Pancreas (tissue), 10 donors: ENCODE measurements at places on chromosomes 4 and X. TPM values are rescaled to one million over a fixed set of nuclear protein-coding genes. Genes with fewer than 3 reads are reported as not detected.

NUDT11 gene
- 2.8 TPM for total RNA-seq

MAOA gene
- 26.3 TPM for total RNA-seq

TSPAN5 gene
- total RNA-seq = 0.67 TPM

ADD1 gene
- 87.4 TPM for total RNA-seq

ALB gene
- 872 TPM for total RNA-seq

INTS12 gene
- 8.4 TPM for total RNA-seq

HTN1 gene
- not detected for total RNA-seq

S100P gene
- not detected for total RNA-seq

- DNase-seq = no peak
Observed at GRCh38 chr4:17250591-17250990, 261.3 kb downstream of the QDPR start.

DNA sequence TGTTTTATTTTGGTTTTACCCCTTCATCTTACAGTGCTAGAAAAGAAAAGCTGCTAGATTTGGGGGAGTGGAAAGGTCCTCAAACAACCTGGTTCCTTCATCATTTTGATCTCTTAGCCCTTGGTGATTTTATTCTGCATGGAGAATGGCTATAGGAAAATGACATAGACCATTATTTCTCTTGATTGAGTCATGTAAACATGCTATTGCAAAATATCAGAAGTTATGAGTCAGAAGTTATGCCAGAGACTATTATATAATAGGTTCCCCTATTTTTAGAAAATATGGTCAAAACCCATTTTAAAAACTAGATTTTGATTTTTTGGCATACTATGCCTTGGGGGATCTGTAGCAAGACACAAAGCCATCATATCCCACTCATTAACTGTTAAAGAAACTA is 83.7 kb upstream of the FAM9C start:
- DNase-seq = no peak

DNA sequence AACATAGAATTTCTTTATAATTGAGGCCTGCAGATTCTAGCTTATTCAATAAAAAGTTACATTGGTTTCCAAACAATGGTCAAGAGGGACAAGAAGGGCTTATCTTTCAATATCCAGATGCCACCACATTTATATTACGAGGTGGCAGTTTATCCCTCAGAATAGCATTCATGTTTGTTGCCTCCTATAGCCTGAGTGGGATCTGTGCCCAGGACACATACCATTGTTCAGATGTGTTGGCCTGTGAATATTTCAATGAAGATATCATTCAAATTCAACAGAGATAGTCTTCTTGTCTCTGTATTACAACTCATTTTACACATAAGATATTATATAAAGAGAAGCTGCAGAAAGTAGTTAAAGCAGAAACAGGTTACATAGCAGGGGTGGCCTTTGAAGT is 20.5 kb downstream of the GLRB start:
- no peak for DNase-seq

DNA sequence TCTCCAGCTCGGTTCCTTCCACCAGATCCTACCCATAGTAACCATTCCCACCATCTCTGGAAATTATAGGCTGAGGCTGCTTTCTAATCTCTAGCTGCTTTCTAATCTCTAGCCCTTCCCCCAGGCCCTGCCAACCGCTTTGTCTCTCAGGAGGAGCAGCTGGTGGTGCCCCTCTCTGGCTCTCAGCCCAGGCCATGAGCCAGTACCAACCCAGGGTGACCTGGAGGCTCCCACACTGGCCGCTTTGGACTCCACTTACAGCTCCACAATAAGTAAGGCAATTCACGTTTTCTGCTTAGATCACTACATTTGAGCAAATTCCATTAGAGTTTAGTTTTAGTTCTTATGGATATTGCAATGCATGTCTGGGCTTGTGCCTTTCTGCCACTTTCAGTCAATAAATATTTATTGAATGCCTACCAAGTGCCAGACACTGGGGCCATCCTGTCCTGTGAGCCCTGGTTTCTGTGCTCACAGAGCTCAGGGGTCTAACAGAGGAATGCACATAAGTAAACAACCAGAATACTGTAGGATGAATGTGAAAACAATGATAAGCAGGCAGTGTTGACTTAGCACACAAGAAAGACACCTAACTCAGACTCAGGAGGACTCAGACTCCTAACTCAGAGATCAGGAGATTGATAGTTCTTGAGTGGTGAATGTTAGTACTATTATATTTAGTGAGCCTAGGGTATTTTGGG is 38.9 kb downstream of the SMC1A start:
- DNase-seq = no peak

GRCh38 chr4:48665555-48666186 is 114.4 kb downstream of the FRYL start:
- DNase-seq = no peak

GRCh38 chr4:56371426-56372220 is 15.7 kb downstream of the AASDH start:
- DNase-seq = no peak

DNA sequence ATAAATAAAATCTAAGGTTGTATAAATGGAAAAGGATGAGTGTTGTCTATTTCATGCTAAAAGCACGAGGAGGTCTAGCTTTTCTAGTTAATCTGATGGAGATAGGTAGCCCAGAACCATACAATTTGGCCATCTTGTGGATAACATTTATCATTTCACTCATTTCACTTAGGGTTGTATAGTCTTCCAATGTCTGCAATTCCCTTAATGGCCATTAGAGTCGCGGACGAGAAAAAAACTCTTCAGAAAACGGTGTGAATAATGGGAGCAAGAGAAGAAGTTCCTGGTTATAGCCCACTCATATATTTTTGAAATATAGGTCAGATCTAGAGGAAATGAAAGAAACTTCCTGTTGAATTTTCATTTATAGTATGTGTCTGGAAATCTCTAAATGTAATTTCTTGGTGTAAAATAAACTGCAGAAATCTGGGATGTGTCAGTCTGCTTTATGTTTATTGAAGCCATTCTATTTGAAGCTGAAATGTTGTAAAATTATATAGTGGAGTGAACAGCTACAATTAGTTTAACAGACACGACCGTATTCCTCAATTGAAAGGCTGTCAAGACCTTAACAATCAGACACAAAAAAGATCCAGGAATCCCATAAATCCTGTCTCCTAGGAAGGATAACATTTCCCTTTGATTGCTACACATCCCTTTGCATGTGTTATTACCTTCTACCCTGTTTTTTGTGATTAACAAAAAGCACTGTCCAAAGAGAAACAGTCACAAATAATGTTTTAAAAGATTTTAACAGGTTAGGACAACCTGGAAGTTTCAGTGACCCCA is 47.7 kb upstream of the MGST2 start:
- DNase-seq = no peak

DNA sequence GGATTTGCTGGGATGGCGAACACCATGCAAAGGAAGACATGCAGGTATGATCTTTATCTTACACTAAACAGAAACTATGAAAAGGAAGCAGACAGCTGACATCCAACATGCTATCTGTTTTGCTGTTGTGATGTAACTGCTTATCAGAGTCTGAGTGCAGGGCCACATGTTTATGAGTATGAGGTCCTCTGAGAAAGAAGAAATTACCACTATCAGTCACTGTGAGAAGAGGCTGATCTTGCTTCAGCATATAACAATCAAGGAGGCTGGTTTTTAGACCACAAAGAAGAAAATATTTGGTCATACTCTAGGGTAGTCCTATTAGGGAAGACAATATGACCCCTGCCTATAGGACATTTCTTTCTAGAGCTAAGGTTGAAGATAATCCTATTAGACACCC is 18.5 kb downstream of the CLGN start:
- DNase-seq = no peak

DNA sequence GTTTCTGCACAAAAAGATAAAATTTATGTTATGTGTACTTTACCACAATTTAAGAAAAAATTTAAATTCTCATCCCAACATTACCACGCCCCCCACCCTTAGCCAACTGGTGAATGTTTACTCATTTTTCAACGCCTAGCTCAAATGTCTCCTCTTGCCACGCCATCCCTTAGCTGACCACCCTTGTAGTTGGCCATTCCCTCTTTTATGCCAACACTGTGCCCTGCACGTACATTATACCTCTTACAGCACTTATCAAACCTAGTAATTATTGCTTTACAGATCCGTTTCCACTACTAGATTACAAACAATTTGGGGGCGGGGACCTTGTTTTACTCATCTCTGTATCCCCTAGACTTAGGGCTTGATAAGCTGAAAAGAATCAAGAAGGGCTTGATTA is 644 bp downstream of the ERCC6L start:
- no peak for DNase-seq

DNA sequence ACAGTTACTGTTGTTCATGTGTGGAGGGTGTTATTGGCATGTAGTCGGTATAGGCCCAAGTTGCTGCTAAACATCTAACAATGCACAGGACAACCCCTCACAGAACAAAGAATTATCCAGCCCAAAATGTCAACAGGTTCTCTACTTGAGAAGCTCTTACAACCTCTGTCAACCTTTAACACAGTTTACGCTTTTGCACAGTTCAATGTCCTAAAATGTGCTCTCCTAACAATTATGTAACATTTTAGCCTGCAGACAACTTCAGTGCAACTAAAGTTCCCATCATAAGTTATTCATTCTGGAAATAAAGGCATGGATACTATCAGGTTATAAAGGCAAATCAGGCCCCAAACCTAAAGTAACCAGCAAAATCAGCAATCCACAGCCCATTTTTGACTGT is 66.2 kb downstream of the ASB9 start:
- no peak for DNase-seq

- DNase-seq = no peak
Observed at GRCh38 chr4:122652379-122652778, 31.5 kb upstream of the IL21 start.

GRCh38 chrX:38890963-38891362 is 89.7 kb downstream of the MID1IP1 start:
- no peak for DNase-seq

GRCh38 chr4:106583567-106583966 is 215.0 kb upstream of the GIMD1 start:
- DNase-seq = no peak

GRCh38 chrX:127276326-127276725 is 456.8 kb downstream of the PRR32 start:
- DNase-seq = no peak

DNA sequence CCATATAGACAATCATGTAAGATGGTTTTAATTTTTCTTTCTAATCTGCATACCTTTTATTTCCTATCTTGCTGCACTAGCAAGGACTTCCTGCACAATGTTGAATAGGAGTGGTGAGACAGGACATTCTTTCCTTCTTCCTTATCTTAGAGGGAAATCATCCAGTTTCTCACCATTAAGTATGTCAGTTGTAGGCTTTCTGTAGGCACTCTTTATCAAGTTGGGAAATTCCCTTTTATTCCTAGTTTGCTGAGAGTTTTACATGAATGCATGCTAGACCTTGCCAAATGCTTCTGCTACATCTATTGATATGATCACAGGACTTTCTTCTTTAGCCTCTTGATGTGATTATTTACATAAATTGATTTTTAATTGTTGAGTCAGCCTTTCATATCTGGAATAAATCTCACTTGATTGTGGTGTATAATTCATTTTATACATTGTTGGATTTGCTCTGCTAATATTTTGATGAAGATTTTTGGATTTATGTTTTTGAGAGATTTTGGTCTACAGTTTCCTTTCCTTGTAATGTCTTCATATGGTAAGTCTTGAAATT is 23.8 kb downstream of the RNF175 start:
- no peak for DNase-seq

DNA sequence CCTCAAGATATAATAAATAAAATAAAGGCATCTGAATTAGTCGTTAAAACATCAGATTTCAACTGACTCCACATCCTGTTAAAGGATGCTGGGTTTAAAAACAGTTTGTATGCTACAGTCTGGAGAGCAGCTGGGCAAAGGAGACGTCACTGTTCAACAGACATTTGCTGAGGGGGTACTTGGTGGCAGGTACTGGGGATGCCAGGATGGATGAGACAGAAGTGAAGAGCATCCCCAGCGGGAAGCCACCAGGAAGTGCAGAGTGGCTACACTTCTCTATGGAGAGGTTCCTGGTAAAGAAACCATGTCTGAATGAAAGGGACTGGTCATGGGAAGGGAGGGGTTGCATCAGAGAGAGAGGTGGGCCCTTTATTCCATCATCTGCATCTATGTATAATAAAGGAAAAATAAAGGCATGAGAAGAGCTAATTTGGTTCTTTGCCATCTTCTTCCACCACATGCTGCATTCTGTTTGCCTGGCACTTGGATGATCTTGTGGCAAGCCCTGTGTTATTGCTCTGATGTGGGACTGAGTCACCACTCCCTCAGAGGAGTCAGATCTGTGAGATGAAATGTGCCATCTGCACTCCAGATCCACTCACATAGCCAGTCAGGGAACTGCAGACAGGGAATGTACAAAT is 145.0 kb downstream of the SOWAHB start:
- no peak for DNase-seq

GRCh38 chr4:37970702-37971101 is 10.5 kb downstream of the PTTG2 start:
- DNase-seq = peak; percentile 76

DNA sequence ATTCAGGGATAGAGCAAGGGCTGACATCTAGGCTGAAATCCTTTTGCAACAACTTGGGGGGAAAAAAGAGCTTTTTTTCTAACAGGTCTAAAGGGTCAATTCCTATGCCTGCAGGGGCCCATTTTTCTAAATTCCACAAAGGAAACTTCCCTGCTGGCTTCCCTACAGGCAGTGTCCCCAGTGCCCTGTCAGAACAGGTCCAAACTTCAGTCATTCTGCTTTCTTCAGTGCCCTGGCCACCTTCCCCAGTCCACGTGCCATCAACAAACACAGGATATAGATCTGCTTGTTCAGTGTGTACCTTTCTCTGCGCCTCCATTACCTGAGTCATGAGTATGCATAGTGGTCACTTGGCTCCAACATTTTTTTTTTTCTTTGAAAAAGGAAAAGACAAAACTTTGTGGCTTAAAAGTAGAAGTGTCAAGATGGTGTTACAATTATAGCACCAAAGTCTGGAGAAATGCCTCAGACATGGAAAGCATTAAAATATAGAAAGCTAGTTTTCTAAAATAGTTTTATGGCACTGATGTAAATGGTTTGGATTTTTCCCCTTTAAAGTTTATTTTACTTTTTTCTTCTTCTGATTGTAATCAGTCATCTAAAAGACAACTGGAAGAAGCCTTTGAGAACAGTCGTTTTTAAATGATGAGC is 84.0 kb upstream of the JADE1 start:
- peak; percentile 28 for DNase-seq

DNA sequence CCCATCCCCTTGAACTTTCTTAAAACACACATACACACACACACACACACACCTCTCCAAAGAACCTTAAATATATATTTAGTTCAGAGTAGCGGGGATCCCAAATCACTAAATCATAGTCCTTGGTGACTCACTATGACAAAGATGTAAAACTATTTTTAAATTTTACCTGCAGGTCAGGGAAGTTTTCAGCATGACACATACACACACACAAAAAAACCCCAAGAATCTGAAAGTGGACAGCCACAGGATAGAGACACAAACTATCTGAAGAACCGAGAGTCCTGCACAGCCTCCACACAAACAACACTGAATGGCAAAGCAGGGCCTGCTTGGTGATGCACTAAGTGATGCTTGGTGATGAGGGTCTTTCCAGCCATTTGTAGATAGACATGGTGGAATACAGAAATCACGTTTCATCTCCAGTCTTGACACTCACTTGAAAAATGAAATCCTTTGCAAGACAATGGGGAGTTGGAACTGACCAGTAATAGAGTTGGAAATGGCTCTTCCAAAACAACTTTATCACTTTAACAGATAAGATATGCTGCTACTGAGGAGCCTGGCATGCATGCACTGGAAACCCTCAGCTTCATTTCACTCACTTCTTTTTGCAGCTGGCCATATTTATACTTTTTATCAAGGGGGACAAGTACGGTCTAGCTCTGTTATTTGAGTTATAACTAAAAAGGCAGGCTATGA is 307.3 kb downstream of the RAPGEF2 start:
- DNase-seq = no peak
